ENCODE measurements at places on chromosomes 6 and 20. TPM values are rescaled to one million over a fixed set of nuclear protein-coding genes. Genes with fewer than 3 reads are reported as not detected.

The TFAP2C gene
- total RNA-seq = 0.20 TPM

The DLK2 gene
- total RNA-seq = 1.2 TPM

The PRSS16 gene
- not detected for total RNA-seq

The ZC3H12D gene
- total RNA-seq = 0.42 TPM

The ADGB gene
- not detected for total RNA-seq

The GJA1 gene
- 322 TPM for total RNA-seq

The TRIM31 gene
- total RNA-seq = not detected

The RMND1 gene
- 18.7 TPM for total RNA-seq

The METTL24 gene
- 1.6 TPM for total RNA-seq

The BEND6 gene
- 0.35 TPM for total RNA-seq

The FKBP1C gene
- total RNA-seq = 0.77 TPM

The C20orf202 gene
- 0.25 TPM for total RNA-seq

The NFATC2 gene
- total RNA-seq = 2.3 TPM

The C2 gene
- 5.8 TPM for total RNA-seq

The CAGE1 gene
- total RNA-seq = not detected

GRCh38 chr6:45555981-45556771 is 178.4 kb upstream of the SUPT3H start:
- no peak for DNase-seq

GRCh38 chr20:675453-676314 is at the start of gene SCRT2:
SCRT2 (minus strand) TSS chr20:675802; CDS start chr20:675601, 201 bp downstream.
- DNase-seq = peak; percentile 90

DNA sequence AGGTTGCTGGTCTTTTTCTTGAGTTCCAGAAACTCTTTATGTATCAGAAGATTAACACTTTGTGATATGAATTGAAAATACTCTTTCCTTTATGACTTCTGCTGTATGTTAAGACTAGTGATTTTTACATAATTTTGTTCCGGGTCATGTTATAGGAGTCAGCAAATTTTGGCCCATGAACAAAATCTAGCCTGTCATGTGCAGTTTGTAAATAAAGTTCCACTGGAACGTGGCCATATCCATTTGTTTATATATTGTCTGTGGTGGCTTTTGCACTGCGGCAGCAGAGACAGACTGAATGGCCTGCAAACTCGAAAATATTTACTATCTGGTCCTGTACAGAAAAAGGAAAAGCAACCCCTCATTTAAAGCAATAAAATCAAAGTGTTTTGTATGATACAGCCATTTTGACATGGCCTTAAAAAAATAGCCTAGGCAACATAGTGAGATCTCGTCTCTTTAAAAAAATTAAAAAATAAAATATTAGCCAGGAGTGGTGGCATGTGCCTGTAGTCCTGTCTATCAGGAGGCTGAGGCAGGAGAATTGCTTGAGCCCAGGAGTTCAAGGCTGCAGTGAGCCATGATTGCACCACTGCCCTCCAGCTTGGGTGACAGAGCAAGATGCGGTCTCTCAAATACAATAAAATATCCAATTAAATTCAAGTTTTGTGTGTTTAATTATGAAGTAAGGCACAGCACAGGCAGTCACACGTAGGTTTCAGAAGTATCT is 36.9 kb downstream of the SNX9 start:
- DNase-seq = no peak

GRCh38 chr20:38357653-38358207 is 11.4 kb downstream of the LBP start:
- DNase-seq = no peak

GRCh38 chr6:19905584-19905983 is 68.4 kb downstream of the ID4 start:
- no peak for DNase-seq

DNA sequence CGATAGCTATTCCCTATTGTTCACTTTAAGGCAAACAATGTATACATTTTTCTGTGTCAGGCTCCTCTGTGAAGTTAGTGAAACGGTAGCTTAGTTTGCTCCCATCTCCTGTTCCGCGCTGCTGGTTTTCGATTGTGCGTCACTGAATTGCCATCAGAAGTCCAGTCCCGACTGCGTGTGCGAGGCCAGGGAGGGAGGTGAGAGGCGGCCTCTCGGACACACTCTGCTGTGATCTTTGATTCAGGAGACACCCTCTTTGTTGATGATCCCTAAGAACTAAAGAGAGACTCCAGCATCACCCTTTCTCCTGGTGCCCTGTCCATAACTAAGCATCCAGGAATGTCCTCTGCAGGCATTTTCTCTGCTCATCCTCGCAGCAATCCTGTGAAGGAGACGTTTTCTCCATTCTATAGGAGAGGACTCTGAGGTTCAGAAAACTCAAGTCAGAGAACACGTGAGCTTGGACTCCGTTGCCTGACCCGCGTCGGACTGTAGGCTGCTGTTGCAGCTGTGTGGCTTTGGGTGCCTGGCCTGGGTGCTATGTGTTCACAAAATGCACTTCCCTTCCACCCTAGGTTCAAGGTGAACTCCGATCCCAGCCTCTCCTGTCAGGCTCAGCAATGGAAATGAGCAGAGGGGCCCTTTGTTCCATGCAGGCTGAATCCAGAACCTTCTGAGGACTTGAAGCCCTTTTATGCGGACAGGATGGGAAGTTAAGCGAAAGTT is 24.1 kb upstream of the UNC93A start:
- DNase-seq = no peak

- DNase-seq = no peak
Measured at GRCh38 chr6:4844108-4844507, 67.9 kb downstream of the CDYL start.

GRCh38 chr6:105374010-105374420 is 28.9 kb downstream of the PREP start:
- DNase-seq = no peak

DNA sequence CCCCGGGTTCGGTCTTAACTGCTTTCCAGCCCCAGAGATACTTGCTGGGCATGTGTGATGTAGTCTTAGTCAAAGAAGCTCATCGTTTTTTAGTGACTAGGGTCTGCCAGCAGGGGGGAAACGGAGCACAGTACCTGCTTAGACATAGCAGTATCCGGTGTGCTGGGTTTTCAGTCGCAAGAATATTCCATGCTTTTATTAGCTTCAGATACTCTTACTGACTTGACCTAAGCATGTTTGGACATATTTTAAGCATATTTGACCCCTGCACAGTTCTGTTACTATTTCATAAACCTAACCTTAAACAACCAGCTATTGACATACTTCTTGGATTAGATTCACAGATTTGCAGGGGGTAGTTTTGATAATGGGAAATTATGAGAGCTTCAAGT is 3.0 kb downstream of the E2F3 start:
- no peak for DNase-seq

- no peak for DNase-seq
Measured at GRCh38 chr6:154550779-154551178, 40.3 kb upstream of the CNKSR3 start.

DNA sequence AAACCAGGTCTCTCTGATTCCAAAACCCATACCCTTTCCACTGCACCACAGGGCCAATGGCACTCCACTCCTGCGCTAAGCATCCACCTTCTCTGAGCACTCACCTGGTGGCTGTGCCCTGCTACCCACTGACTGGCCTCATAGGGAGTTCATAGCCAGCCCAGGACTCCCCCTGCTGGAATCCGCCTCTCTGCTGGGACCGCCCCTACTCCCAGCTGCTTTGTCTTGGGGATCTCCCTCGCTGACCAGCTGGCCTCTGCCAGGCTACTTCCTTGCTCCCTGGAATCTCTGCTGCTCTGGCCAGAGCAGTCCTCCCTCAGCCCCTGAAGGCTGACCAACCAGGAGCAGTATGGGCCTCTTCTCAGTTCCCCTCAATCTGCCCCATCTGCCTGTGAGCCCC is 129.7 kb downstream of the FAXC start:
- no peak for DNase-seq

GRCh38 chr20:9088556-9088955 is 19.7 kb downstream of the PLCB4 start:
- no peak for DNase-seq

- no peak for DNase-seq
Measured at GRCh38 chr6:146041282-146041681, 12.4 kb downstream of the GRM1 start.

- DNase-seq = no peak
Measured at GRCh38 chr20:57756213-57756612, 46.4 kb upstream of the PMEPA1 start.

DNA sequence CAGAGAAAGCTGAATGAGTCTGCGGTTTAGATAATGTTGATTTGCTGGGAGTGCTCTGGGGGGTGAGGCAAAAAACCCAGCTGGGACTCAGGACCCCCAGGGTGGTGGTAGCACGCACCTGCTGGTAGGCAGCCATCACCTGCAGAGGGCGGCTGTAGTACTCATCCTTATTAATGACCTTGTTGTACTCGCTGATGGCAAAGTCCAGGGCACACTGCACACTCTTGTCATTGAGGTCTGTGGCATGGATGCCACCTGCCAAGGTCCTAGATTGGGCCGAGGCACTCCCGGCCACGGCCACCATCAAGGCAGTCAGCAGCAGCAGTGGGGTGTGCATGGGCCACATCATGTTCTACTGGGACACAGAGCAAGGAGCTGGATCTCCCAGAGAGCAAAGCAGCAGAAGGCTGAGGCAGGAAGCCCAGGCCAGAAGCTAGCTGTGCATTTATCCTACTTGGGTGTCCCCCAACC is at the start of gene CST5:
Gene CST5, minus strand, starts transcription at position 421 of the 471 bp plus-strand sequence. Its CDS starts 72 bp downstream, at position 349.
- no peak for DNase-seq

DNA sequence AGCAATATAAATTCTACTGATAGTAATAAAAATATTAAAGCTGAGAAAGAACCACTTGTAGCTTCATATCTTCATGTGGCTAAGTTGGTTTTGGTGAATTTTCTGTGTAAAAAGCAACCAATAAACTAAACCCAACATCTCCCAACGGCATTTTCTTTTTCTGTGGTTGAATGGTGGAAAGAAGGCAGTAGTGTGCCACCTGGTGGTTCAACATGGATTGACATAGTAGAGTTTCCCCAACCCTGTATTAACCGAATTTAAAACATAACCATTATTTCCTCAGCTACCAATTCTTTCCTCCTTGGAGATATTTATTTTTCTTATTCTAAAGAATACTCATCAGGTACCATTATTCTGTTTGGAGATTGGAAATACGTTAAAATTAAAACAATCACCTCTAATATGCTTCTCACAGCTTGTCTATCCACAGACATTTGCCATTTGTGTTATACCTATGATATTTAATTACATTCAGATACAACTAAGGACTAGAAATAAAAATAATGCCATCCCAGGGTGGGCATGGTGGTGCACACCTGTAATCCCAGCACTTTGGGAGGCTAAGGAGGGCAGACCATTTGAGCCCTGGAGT is 117.1 kb upstream of the EEF1E1 start:
- DNase-seq = no peak

DNA sequence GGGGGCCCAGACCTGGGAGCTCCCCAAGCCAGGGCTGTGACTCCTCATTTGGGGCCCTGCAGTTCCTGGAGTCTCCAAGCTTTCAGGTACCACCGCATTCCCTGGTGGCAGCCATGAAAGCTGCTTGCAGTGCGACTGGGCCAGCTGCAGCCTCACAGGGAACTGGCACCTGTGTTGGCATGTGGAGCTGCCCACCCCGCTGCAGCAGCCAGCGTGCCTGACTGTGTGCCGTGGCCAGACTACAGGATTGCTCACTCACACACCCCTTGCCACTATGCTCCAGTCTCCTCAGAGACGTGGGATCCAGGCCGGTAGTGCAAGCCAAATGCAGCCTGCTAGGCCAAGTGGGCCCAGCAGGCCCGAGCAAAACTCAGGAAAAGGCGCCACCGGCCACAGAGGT is 450.7 kb downstream of the COL12A1 start:
- DNase-seq = no peak

GRCh38 chr6:17341117-17341805 is 52.1 kb upstream of the CAP2 start:
- no peak for DNase-seq
